ENCODE measurements at places on chromosomes 16 and 17.

DNA sequence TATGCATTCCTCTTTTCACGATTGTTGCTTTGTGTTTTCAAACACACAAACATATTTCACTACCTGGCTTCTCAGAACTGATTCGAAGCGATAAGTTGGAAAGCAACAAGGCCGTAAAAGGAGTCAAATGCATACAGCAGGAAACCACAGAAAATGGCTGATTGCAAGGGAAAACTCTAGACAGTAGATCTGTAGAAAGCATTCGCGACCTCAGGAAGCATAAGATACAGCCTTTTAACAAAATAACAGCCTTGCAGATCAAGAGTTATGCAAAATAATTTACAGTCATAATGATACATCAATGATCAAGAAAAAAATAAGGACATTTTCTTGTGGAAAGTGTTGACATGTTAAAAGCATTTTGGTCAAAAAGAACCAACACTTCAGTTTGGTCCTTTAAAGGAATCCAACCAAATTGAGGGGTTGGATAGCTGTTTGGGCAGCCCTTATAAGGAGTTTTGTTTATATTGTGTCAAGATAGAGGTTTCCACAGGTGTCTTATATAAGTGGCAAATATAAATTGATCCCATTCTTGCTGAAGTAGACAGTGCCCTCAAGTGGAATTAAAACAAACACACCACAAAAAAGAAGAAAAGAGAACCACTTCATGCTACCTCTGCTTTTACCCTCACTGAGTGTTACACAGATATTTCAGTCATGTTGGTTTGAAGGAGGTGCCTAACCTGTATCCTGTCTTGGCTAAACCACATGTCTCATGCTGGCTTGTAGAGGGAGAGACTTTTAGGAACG lies 5.5 kb downstream of the CYLD start:
- DNase-seq, result no peak

DNA sequence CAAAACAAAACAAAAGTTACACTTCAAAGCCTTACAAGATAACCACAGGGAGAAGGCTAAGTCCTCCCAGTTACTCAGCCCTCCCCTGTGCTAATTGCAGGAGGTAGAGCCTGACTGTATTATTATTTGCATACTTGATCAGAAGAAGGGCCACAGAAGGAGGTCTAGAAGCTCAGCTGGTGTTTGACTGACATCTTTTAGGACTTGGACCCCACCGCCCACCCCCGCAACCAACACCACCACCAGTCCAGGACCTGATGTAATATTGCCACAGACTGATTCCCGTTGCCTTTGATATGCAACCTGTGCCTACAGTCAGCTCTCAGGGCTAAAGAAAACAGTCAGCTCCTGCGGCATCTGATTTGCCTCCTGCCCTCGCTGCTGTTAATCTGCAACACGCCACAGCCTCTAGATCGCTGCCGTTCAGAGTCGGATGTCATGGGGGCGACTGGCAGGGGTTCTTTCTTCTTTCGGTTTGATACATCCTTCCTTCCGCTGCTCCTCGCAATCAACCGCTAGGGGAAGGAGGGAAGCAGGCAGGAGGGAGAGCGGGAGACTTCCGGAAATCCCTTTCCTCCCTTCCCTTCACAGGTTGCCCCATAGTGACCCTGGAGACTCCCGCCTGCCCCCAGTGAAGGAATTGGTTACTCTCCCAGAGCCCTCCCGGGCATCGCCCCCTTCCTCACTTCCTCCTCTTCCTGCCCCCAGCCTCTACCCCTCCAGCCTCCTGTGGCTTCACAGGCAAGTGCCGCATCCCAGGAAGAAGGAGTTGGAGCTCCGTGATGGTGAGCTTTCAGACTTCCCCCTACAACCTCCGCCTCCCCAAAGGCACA lies 90.5 kb upstream of the SOX9 start:
- DNase-seq, result peak; percentile 42

- DNase-seq, result no peak
Measured at GRCh38 chr16:88014954-88015805, 63.9 kb downstream of the BANP start.

GRCh38 chr16:60905811-60906210 lies 1130.4 kb downstream of the CDH8 start:
- peak; percentile 48 for DNase-seq

- no peak for DNase-seq
Measured at GRCh38 chr17:13403982-13404946, 197.5 kb downstream of the HS3ST3A1 start.

DNA sequence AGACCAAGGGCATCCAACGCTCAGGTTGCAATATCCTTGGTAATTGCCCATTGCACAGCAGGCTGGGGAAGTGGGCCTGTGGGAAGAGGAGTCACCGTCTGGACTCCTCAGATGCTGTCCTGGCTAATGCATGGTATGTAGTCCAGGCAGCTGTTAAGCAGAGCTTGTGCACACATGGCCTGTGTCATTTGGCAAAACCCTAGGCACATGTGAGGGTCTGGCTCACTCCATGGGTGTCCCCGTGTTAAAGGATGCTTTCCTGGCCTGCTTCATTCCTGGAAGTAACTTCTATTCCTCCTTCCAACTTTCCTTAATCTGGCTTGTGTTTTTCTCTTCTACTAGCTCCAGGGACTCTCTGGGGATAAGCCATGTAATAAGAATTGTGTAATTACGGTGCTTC lies 378.0 kb upstream of the CA10 start:
- DNase-seq, result no peak

GRCh38 chr16:4307215-4308037 lies 8.4 kb upstream of the GLIS2 start:
- DNase-seq, result peak; percentile 96

DNA sequence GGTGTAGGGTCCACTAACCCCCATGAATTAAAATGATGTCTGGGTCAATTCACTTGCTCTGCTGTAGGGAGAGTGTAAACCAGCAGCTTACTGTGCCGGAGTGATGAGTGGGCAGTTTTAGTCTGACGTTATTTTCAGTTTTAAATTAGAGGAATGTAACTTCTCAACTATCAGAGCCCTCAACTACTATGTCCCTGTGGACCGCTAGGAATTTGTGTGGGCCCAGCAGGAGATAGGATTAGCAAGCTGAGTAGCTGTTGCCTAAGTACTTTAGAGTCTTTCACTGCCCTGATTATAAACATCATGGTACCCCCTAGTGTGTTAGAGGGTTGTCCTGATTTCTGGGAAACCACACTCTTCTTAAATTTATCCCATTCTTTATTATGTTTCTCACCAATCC lies 11.4 kb downstream of the MARVELD3 start:
- peak; percentile 95 for DNase-seq

GRCh38 chr17:19464031-19465026 lies 53.3 kb downstream of the RNF112 start:
- DNase-seq, result no peak

DNA sequence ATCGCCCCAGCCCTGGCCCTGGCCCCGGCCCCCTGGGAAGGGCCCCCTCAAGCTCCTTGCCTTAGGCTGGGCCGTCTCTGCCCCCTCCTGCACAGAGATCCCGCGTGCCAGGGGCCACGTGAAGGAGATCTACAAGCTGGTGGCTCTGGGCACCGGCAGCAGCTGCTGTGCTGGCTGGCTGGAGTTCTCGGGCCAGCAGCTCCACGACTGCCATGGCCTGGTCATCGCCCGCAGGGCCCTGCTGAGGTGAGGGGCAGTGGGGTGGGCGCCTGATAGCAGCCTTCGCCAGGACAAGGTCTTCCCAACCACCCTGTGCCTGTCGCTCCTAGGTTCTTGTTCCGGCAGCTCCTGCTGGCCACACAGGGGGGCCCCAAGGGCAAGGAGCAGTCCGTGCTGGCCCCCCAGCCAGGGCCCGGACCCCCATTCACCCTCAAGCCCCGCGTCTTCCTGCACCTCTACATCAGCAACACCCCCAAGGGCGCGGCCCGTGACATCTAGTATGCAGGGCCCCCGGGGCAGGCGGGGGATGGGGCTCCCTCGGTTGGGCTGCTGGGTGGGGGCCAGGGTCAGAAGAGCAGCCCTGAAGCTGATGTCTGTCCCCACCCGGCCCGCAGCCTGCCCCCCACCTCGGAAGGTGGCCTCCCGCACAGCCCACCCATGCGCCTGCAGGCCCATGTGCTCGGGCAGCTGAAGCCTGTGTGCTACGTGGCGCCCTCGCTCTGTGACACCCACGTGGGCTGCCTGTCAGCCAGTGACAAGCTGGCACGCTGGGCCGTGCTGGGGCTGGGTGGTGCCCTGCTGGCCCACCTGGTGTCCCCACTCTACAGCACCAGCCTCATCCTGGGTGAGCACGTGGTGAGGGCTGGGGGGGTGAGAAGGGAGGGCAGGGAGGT lies 4.5 kb downstream of the ADAD2 start:
- no peak for DNase-seq

- no peak for DNase-seq
Measured at GRCh38 chr16:64351121-64351520, 770.7 kb downstream of the CDH11 start.

DNA sequence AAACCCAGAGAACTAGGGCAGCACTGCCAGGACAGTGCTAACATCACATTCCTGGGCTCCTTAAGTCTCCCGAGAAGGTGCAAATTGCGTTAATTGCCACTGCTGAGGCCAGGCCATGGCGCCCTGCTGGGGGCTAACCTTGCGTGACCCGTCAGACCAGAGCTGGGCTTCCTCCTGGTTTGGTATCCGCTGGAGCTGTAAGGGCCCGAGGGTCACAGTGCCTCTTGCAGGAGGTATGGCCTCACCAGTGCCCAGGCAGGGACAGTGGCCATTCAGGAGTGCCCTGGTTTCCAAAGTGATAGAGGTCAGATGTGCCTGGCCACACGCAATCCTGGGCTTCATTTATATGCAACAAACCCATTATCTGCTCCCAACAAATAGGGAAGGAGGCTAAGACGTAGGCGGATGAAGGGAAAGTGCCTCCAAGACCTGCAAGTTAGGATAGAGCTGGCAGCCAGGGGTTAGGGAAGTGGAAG lies 17.7 kb upstream of the ADCY9 start:
- no peak for DNase-seq

DNA sequence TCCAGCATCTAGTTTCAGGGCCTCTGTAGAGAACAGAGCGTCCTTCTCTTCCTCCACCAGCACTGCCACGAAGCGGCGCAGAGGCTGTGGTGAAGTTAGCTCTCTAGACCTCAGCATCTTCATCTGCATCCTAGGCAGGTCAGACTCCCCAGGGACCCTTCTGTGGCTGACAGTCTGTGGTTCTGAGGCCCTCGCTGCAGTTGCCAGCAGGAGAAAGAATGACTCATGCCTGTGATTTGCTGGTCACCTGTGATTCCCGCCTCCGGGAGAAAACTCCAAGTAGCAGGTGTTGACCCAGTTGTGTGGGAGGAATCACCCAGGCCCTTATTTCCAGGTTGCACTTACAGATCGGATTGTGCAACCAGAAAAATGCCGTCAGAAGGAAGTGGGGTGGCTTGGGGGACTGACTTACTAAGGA lies 117.3 kb upstream of the CACNG5 start:
- peak; percentile 16 for DNase-seq

DNA sequence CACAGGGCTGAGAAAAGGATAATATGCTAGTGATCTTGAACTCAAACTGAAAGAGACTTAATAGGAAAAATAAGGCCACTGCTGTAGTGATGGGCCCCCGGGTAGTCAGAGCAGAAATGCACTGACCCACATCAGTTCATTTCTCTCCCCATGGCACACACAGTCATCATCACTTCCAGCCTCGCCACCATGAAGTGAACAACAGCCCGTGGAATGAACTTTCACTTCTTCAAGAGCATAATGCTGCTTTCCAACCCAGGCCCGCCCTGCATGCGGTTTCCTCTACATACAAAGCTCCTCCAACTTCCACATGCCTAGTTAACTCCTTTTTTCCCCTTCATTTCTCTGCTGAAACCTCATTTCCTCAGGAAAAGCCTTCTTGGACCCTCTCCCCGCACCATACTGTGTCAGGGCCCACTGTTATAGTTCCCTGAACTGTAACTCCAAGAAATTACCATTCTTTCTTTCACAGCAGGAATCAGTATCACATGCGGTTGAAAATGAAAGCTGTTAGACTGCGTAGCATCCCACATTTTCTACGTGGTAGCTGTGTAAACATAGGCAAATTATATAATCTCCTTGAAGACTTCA lies 65.8 kb upstream of the SMIM36 start:
- peak; percentile 96 for DNase-seq

- no peak for DNase-seq
Measured at GRCh38 chr17:71004413-71004812, 835.1 kb downstream of the KCNJ2 start.

- DNase-seq, result peak; percentile 37
Measured at GRCh38 chr17:71975331-71975801, 145.5 kb upstream of the SOX9 start.

GRCh38 chr17:48048384-48049126 lies 396 bp downstream of the NFE2L1 start:
- peak; percentile 89 for DNase-seq

DNA sequence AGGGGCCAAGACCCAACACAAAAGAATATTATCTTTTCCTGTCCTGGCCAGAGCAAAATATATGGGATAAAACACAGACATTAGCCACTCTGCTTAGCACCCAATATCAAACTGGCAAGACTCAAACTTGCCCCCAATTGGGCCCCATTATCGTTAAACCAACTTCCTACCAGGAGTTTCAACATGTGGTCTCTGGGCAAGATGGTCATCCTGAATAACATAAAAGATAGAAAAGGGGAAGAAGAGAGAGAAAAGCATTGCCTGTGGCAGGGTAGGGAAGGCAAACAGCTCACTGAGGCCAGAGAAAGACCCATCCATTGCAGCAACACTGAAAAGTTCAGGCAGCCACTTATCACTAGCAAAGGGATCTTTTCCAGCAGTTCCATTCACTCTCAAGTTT lies 502.1 kb downstream of the KIF2B start:
- DNase-seq, result no peak

DNA sequence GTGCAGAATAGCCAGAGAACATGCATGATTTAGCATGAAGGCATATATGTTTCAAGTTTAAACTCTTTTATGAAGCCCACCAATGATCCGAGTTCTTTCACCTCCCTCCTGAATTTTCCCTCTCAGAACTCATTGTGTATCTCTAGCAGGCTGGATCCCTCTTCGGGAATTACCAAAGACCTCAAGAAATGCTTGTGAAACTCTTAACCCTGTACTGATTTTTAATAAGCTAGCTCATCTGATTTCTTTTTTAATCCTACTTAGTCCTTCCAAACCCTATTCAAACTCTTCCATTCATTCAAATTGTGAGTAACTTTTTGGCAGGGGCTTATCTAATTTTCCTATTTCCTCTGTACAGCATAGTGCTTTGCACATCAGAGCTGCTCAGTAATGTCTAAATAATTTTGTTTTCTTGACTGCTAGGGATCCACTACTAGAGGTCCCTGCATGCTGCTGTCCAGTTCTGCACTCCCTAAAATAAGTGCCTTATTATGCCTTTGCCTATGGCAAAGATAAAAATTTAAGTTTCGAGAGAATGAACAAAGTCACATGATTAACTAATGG lies 723.8 kb downstream of the CDH11 start:
- DNase-seq, result peak; percentile 8

All from iris pigment epithelial cell (primary cell).